Stimulated activated CD4-positive, alpha-beta T cell treated with anti-CD3 and anti-CD28 coated beads, TNF-alpha, amount 100 ng/mL, for 4 hours (primary cell): ENCODE measurements at places on chromosomes 16 and 17.

- DNase-seq, result no peak
These were observed 16.4 kb upstream of the GLG1 start for GRCh38 chr16:74623214-74623838.

GRCh38 chr16:1895068-1895467 is 23.1 kb upstream of the MEIOB start:
- no peak for DNase-seq

DNA sequence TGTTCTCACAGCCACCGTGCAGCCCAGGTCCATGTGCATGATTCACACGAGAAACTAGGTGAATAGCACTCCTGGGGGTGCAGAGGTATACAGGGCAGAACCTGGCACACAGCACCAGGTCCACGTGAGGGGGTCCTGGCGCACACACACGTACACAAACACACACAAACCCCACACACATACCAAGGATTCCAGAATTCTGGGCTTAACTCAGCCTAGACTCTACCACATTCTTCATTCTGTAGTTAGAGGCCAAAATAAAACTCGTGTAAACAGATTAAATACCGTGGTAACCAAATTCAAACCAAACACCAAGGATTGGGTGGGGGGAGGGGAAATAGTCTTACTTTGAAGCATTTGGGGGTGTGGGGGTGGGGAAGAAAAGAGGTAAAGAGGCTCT is 58.5 kb downstream of the XYLT1 start:
- DNase-seq, result no peak

DNA sequence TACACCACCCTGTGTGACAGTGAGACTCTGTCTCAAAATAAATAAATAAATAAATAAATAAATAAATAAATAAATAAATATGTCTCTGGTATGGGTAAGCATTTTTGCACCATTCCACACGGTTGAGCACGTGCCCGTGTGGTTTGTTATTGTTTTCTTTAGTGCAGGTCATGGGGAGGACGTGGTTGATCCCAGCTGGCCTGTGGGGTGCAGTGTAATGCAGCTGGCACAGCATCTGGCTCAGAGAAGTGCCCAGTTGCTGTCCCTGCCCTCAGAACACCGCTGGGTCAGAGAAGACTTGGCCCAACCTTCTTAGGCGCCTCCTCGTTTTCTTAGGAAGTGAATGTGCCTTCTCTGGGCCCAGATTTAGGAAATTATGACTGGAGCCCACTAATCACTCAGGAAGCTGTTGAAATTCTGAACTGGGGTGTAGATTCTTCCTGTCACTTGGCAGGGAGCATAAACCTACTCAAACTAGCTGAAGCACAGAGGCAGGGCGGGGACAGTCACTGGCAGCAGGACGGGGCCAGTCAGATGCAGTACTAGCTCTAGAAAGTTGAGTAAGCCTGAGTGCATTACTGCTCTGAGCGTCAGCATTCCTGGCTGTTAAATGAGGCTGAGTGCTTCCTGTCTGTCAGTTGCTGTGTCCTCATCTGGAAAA is 85.9 kb downstream of the SNX29 start:
- no peak for DNase-seq

DNA sequence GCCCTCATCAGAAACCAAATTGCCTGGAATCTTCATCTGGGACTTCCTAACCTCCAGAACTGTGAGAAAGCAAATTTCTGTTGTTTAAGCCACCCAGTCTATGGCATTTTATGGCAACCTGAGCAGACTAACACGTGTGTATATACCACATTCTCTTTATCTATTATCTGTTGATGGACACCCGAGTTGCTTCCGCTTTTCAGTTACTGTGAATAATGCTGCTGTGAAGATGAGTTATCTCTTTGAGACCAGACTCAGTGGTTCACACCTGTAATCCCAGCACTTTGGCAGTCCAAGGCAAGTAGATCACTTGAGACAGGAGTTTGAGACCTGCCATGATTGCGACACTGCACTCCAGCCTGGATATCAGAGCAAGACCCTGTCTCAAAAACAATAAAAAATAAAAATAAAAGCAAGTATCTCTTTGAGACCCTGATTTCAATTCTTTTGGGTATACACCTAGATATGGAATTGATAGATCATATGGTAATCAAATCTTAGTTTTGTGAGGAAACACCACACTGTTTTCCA is 27.2 kb upstream of the CNEP1R1 start:
- no peak for DNase-seq

DNA sequence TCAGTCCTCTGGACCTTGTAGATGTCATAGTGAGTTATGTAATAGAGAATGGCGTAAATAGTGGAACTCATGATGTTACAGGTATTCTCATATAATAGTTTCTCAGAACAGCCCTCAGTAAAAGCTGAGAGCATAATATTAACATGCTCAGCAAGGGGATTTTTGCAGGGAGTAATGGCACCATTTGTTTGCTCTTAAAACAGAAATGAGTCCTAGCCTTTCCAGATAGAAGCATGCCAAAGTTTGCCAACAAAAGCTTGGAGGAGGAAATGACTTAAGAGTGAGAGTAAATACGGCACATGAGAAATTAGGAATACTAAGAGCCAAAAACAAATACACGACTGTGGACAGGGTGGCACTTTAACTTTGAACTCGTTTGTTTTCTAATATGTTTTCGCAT is 198.4 kb downstream of the ANKFN1 start:
- DNase-seq, result no peak

- no peak for DNase-seq
These were observed 1.9 kb downstream of the MEAK7 start for GRCh38 chr16:84502581-84502980.

DNA sequence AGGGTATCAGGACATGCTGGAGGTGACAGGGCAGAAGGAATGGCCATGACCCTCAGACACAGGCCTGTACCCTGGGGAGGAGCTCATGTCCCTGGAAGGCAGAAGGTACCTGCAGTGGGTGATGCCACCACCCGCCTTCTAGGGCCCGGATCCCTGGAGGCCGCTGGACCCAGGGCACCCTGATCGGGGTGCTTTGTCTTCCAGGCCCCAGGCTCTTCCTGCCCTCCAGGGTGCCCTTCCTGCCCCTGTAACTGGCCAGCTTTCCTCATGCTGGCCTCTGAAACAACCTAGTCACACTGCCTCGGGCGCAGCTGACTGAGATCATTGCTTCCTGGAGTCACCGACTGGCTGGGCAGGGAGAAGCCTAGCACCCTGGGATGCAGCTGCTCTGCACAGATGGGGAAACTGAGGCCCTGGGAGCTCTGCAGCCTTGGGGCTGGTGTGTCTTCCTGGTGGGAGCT is 5.8 kb downstream of the ADCY7 start:
- DNase-seq, result no peak

DNA sequence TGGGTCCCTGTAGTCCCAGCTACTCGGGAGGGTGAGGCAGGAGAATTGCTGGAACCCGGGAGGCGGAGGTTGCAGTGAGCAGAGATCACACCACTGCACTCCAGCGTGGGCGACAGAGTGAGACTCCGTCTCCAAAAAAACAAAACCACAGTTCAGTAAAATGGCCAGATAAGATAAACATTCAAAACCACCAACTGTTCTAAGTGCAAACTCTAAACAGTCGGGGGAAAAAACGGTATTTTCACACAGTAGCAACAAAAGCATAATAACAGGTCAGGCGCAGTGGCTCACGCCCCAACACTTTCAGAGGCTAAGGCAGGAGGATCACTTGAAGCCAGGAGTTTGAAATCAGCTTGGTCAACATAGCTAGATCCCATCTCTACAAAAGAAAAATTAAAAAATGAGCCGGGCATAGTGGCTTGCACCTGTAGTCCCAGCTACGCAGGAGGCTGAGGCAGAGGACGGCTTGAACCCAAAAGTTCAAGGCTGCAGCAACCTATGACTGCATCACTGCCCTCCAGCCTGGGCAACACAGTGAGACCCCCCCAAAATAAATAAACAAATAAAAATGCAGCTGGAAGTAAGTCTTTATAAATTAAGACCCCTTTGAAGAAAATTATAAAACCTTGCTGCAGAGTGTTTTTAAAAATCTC is 10.8 kb upstream of the HASPIN start:
- DNase-seq, result no peak

DNA sequence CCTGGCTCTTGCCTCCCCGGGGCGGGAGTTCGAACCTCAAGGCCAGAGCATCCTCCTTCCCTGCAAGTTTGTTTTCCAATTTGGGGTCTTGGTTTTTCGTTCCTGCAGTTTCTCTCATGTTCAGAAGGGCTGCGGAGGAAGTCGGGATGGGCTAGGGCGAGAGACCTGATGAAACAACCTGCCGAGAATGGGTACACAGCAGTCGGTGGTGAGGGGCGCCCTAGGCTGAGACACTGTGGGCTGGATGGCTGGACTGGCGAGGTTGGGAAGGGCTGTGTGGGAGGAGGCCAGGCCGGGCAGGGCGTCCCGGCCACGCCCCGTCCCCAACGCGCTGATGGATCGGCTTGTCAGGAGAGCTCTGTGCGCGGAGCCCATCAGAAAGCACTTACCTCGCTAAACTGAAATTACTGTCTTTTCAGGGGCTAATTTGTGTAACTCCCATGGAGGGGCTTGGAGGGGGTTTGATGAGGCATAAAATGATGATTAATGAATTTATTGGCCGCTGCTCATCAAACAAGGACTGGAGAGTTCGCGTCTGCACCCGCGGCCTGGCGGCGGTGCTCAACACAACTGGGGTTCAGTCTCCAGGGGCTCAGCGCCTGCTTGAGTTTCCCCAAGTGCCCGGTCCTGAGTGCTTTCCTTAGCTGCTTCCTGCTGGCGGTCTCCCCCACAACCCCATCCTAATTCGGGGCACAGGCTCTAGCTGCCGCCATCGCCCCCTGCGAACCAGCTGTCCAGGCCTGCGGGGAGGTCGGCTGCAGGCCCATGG is 9.0 kb downstream of the IRX5 start:
- no peak for DNase-seq

DNA sequence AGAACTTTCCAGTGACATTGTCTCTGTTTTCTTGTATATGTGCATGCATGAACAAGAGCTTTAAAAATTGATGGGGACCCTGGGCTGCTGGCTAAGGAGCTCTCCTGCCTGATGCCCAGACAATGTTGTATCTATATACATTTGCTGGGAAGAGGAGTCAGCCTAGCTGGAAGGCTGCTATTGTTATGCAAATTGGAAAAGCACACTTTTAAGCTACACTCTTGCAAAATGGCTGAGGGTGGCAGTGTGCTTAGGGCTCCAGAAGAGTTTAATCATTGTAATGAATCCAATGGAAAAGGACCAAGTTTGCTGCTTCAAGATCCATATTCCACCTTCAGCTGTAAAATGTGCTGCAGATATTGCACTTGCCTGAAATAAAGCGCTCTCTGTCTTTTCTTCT is 171.8 kb downstream of the PRKCA start:
- DNase-seq, result no peak

DNA sequence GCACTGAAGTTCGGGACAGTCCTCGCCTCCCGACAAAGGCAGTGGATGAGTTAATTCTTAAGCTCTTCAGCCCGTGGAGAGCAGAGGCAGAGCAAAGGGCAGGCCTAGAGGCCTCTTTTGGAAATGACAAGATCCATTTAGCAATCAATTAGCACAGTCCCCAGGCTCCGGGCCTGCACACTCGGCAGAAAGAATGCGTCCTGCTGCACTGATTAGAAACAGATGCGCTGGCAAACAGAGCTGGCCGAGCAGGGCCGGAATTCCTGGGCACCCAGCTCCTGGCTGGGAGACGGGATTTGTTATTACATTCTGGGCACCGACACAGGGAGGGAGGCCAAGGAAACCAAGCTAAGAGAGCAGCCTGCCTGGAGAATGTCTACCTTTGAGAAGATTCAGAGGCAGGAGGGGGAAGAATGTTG is 162.9 kb downstream of the COPRS start:
- DNase-seq, result no peak

DNA sequence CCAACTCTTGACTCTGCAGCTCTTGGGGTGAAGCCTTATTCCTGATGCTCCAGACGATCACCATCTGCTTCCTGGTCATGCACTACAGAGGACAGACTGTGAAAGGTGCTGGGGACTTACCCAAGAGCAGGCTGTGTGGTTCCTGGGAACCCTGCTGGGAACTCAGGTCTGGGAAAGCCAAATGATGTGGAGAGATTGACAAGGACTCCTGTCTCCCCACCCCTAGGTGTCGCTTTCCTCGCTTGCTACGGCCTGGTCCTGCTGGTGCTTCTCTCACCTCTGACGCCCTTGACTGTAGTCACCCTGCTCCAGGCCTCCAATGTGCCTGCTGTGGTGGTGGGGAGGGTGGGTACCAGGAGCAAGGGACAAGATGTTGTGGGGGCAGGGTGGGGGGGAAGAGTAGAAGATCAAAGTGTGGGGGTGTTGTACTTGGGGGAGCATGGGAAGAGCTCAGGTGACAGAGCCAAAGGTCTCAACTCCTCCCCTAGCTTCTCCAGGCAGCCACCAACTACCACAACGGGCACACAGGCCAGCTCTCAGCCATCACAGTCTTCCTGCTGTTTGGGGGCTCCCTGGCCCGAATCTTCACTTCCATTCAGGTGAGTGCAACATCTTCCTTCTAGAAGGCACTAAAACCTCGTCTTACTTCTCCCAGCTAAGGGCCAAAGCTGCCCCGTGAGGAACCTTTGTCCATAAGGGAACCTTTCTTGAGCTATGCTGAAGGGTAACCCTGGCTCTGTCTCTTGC is 3.0 kb downstream of the SOX15 start:
- no peak for DNase-seq

- no peak for DNase-seq
These were observed 94.9 kb downstream of the TMEM132E start for GRCh38 chr17:34673995-34674890.

DNA sequence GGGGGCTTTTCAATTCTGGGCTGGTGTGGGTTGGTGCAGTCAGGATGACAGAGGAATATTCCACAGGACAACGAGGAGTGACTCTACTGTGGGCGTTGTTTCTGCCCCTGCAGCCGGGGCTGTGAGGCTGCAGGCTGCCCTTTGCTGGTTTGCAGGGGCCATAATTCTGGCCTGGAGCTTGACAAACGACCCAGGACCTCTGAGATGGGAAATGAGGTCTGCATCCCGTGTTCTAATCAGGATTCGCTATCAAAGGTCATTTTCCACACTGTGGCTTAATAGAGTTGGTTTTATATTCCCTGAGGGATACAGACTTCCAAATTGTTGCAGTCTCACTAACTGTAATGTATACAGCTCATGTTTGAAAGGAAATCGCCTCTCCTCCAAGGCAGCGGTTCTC is 180.9 kb downstream of the RPTOR start:
- no peak for DNase-seq

GRCh38 chr17:32623196-32623595 is 136.4 kb downstream of the CDK5R1 start:
- no peak for DNase-seq

DNA sequence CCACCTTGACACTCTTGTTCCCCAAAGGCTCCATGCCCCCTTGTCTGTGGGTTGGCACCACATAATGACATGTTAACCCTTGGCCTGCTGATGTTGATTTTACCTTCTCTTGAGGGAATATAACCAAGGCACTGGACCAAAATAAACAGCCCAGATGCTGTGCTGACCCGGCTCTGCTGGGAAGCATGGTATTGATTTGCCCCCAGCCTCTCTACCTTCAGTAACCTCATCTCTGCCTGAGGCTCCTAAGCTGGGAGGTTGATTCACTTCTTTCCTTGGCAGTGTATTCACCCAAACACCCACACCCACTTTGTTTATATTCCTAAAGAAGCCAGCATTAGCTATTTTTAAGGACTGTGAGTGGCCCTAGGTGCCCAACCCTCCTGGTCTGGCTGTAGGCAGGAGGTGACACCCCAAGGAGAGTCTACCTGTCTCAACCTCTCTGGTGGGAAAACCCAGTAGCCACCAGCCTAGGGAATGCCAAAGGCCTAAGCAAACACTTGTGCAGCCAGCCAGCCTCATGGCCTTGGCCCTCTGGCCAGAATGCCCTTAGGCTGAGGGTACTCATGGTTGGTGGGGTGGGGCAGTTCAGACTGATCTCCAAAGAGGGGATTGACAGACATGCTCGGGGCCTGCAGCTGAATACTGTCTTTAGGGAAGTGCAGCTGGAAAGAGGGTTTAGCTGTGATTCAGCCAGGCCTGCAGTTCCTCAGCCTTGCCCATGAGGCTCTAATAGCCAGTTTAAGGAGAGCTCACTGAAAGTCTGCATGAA is 42.7 kb downstream of the GNAO1 start:
- no peak for DNase-seq
